ENCODE measurements at places on chromosomes 4 and X.
A peak's percentile ranks its signal among the peaks of the same experiment; 100 is the strongest.

DNA sequence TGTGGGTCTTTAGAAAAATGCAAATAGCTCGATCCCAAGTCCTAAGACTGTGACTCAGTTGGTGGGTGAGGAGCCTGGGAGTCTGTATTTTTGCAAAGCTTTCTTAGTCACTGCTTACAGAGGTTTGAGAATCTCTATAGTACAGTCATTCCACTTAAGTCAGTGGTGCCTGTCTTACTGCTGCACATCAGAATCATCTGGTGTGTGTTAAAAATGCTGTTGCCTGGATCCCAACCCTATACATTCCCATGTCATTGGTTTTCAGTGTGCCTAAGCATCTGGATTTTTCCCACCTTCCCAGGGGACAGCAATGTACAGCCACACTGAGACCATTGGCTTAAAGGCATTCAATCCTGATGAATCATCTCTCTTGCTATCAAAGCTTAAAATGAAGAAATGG, 21.0 kb upstream of the GEMIN8 start:
- DNase-seq = no peak

- no peak for DNase-seq
Measured at GRCh38 chrX:44245733-44246132, 97.7 kb downstream of the EFHC2 start.

DNA sequence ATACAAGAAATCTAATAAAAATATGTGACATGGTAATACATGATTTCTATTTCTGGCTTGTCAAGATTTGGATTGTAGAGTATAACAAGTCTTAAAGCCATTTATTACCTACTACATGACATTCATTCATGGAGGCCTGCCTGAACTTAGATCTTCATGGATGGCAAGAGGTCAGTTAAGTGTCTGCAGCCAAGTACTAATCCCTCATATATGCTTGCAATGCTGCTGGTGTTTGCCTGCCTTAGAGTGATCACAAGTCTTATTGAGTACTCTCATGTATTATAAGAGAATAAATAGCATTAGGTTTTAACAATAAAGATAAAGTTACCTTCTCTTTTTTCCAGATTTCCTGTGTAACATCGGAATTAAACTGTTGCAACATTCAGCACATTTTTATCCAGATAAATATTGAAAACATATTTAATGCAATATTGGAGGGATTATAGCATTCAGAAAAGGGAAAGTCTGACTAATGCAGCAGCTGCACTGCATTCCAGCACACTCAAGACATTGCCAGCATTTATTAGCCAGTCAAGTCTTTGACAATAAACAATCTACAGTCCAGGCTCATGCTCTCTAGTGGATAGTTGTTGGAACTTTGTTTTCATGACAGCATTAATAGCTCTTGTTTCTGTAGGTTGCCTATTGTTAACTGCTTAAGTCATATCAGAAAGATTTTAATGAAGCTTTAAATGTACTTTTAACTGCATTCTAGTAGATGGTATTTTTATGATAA, 737.1 kb downstream of the FAT4 start:
- no peak for DNase-seq

DNA sequence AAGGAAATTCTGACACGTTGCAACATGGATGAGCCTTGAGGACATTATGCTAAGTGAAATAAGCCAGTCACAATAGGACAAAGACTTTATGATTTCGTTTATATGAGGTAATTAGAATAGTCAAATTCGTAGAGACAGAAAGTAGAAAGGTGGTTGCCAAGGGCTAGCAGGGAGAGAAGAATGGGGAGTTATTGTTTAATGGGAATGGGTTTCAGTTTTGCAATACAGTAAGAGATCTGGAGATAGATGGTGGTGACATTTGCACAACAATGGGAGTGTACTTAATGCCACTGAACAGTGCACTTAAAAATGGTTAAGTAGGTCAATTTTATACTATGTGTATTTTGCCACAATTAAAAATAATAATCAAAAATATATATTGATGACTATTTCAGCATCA, 43.4 kb upstream of the TMEM154 start:
- no peak for DNase-seq

- no peak for DNase-seq
Measured at GRCh38 chrX:132612821-132613564, 124.2 kb upstream of the MBNL3 start.

GRCh38 chrX:115330498-115331168, 41.1 kb downstream of the LUZP4 start:
- no peak for DNase-seq

GRCh38 chr4:82560853-82561785, 669 bp downstream of the TMEM150C start:
- no peak for DNase-seq

GRCh38 chr4:147683188-147683591, 773 bp downstream of the PRMT9 start:
- no peak for DNase-seq

GRCh38 chr4:48244665-48245064, 25.0 kb downstream of the TEC start:
- no peak for DNase-seq

DNA sequence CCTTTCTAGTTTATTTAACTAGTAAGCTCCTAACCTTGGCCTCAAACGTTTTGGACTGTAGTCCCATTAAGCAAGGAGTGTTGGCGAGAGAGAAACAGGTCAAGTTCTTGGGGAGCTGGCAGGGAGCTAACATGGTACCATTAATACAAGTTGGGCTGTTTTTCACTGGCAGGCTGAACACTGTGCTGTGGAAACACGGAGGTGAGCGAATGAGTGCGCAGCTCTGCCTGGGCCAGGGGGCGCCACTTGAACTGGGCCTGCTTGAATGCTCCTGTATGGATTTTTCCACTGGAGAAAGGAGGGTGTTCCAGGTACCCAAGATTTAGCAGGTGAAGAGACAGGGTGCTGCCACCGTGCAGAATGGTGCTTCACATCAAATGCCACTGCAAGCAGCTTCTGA, 7.4 kb upstream of the SMS start:
- no peak for DNase-seq

GRCh38 chrX:107448998-107449835, at the start of gene FRMPD3:
TSS of gene FRMPD3 (plus strand) at chrX:107449652. CDS start at chrX:107526589, 76,937 bp downstream.
- DNase-seq = no peak

GRCh38 chrX:37454537-37455285, 105.5 kb downstream of the PRRG1 start:
- no peak for DNase-seq

DNA sequence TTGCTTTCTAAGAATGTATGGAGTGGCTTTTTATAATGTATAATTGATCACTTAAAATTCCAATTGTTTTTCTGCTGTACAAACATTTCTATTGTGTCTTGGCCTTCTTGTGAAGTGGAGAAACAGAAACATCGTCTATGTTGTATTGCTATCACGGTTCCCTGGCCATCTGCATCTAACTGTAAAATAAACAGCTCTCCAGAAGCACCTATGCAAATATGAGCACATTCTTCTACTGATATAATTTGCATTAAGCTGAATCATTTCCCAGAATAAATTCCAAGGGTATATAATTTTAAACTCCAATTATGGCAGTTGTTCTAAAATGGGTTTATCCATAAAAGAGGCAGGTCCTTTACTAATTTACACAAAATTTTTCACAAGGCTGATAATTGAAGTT, 261.6 kb upstream of the STS start:
- DNase-seq = no peak

- no peak for DNase-seq
Measured at GRCh38 chrX:105876658-105877057, 54.3 kb downstream of the NRK start.

DNA sequence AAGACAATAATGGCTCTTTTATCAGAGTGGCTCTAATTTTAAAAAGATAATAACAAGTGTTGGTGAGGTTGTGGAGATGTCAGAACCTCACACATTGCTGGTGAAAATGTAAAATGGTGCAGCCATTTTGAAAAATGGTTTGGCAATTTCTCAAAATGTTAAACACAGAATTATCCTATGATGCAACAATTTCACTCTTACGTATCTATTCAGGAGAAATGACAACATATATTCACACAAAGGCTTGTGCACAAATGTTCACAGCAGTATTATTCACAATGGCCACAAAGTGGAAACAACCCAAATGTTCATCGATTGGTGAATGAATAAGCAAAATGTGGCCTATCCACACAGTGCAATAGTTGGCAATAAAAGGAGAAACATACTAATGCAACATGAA, 24.7 kb downstream of the ENPP6 start:
- DNase-seq = no peak

- no peak for DNase-seq
Measured at GRCh38 chr4:20195071-20195885, 56.4 kb upstream of the SLIT2 start.

GRCh38 chrX:133749370-133749769, 236.0 kb downstream of the GPC3 start:
- DNase-seq = no peak

- DNase-seq = no peak
Measured at GRCh38 chrX:115236560-115236959, 2.7 kb upstream of the LRCH2 start.

GRCh38 chr4:40788331-40788730, 38.6 kb downstream of the NSUN7 start:
- no peak for DNase-seq

- DNase-seq = no peak
Measured at GRCh38 chr4:109998867-109999584, 86.3 kb downstream of the EGF start.

DNA sequence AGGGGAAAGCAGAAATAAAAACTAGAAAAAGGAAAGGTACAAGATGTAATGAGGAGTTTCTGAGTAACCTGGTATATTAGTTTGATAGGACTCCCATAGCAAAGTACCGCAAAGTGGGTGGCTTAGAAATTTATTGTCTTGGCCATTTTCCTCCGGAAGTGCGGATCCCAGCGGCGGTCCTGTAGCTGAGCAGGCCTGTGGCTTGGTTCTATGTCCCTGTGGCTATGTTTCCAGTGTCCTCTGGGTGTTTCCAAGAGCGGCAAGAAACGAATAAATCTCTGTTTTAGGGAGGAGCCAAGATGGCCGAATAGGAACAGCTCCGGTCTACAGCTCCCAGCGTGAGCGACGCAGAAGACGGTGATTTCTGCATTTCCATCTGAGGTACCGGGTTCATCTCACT, 44.0 kb upstream of the LDB2 start:
- no peak for DNase-seq

GRCh38 chrX:10296576-10296975, 139.8 kb downstream of the CLCN4 start:
- DNase-seq = no peak

DNA sequence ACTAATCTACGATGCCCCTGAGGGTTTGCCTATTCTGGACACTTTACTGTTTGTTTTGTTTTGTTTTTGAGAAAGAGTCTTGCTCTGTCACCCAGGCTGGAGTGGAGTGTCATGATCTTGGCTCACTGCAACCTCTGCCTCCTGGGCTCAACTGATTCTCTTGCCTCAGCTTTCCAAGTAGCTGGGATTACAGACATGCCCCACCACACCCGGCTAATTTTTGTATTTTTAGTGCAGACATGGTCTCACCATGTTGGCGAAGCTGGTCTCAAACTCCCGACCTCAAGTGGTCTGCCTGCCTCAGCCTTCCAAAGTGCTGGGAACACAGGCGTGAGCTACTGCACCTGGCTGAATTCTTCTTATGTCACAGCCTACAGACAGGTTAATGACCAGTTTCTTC, 70.7 kb downstream of the MFAP3L start:
- no peak for DNase-seq

GRCh38 chr4:102008711-102009110, 218.2 kb downstream of the BANK1 start:
- no peak for DNase-seq

- peak; percentile 40 for DNase-seq
Measured at GRCh38 chr4:147378780-147379179, 102.1 kb upstream of the EDNRA start.

DNA sequence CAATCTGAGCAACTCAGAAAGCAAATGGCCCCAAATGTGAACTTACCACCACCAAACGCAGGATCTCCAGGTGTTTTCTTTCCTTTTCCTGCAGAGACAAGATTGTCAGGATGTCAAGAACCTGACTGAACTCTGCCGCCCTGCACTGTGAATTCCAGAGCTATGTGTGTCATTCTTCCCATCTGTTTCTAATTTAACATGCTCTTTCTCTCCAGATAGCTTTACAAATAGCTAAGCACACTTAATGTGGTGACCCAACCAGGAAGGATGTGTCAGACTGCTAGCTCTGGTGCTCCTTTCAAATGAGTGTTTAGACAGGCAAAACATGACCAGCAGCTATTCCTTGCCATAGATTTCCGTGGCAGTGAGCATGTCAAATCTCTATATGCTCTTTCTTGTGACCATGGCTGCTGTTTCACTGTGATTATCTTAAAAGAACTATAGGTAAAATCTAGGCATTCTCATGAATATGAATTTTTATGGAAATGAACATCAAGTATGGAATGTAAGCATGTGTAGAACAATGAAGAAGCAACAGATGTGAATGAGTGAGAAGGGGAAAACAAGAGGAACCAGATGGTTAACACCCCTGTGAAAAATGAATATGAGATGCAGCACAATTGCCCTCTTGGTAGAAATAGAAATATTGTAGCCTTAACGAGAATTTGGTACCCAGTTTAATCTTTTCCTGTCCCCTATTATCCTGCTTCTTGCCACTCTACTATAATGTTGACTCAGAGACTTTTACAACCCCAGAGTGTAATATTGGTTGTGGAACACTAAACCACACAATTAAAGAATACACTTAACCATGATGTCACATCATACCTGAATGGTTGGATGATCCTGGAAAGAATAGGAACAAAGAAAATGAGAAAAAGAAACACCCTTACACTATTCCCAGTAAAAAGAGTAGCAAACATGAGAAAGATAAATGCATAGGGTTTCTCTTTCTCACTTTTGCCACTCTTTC, 247.8 kb upstream of the DKK2 start:
- no peak for DNase-seq

DNA sequence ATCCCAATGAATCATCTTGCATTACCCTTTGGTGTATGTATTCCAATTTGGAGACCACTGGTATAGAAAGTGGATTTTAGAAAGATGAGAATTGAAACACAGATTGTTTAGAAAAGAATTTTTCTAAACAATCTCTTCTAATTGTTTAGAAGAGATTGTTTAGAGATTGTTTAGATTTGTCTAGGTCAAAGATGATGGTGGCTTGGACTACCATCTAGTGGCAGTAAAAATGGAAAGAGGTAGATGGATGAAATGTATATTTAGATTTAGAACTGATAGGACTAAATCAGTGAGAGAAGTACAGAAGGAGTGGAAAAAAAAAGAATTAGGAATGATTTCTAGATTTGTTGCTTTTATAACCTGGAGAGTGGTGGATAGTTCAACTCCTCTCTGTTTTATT, 70.6 kb downstream of the ARSJ start:
- DNase-seq = no peak

DNA sequence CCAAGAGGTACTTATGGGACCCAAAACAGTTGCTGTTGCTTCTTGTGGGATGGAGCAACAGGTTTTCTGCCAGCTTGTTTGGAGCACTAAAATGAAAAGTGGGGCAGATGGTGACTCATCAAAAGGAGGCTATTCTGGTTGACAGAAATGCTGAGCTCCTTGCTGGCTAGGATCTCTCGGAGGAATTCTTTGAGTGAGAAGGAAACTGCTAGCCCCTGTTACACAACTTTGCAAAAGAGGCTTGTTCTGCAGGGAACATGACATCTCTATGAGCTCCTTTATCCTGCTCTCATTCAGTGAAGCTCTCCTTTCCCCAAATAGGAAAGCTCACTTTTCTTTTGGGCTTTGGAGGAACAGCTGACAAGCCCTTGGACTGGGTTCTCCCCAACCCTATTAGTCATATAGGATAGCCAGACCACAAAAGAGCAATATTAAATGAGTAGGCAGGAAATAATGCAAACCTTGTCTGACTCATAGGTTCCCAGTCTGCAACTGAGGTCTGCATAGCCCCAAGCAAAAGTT, 108.3 kb downstream of the CDS1 start:
- DNase-seq = no peak

GRCh38 chrX:16175329-16176061, 8.2 kb downstream of the MAGEB17 start:
- DNase-seq = no peak

All from iPS DF 19.7 (cell line).